ENCODE measurements at places on chromosomes 13 and 19. TPM values are rescaled to one million over a fixed set of nuclear protein-coding genes. Genes with fewer than 3 reads are reported as not detected.

GRCh38 chr19:2887391-2887914 lies 13.3 kb upstream of the ZNF57 start:
- no peak for DNase-seq

GRCh38 chr19:43594710-43595604 lies 977 bp downstream of the IRGQ start:
- peak; percentile 81 for DNase-seq

CXCL17 gene
- total RNA-seq, result 150 TPM

ZNF784 gene
- total RNA-seq, result 9.7 TPM

GRCh38 chr13:77437267-77437666 lies 98.2 kb upstream of the SCEL start:
- DNase-seq, result no peak

GRCh38 chr13:72963762-72964161 lies 95.0 kb upstream of the KLF5 start:
- DNase-seq, result no peak

RXFP2 gene
- total RNA-seq, result not detected

- no peak for DNase-seq
These were observed 9.4 kb downstream of the PGLS start for GRCh38 chr19:17520865-17521264.

- DNase-seq, result no peak
These were observed 66.5 kb downstream of the NDFIP2 start for GRCh38 chr13:79547211-79548195.

DNA sequence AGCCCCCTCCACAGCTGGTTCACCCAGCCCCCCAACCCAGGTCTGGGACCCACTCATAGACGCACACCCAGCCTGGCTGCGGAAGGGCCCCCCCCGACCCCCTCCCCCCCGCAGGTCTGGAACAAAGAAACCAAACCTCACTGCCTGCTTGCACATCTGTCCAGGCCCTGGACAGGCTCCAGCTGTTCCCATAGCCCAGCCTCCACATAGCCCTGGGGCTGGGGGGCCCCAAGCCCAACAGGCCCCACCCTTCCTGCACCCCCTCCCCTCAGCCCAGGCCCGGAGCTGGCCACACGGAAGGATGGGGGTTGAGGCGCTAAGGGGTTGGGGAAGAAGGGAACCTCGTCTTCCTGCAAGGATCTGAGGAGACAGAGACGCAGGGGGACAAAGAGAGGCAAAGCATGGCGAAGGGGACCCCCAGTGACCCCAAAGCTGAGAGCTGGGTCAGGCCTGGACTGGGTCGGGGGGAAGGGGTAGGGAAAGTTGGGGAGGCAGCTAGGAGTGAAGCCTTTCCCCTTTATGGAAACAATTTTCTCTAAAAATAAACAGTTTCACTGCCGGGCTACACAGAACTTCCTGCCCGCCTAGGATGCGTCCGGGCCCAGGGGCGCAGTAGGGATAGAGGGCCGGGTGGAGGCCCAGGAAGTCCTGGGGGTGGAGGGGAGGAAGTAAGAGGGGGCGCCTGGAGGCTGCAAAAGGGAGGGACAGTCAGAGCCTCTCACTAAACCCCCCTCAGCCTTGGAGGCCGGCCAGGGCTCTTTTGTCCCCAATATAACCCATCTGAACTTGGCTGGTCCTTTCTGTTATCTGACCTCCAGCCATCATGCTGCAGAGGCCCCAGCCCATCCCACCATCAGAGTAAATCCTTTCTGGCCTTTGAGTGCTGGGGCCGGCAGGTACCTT lies 2.4 kb downstream of the KANK2 start:
- DNase-seq, result no peak

DNA sequence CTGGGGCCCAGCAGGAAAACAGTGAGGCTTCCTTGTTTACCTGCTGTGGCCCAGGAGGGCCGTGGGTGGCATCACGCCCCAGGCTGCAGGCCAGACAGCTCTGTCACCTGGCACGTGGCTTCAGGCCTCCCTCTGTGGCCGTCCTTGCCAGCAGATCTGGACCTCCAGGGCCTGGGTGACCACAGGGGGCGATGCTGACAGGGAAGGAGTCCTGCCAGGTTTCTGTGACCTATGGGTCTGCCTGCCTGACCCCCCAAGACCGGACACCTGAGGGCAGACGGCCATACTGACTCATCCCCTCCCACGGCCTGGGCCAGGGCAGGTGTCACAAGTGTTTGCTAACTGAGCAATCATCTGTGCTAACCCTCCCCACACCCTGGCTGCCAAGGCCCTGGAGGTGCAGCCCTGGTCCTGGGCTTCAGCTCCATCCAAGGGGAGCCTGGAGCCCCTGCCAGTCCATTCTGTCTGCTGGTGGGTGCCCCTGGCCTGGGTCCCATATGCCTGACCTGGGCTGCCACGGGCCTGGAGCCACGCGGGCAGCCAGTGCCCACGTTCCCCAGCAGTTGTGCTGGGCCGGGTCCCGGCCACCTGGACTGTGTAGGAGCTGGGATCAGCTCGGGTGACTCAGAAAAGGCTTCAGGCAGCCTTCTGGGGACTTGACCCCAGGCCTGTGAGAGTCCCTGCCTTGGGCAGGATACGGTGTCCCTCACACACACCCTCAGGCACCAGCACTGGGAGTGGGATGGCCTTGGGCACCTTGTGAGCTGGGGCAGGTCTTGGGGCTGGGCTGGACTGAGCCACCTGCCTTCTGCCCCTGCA lies 3.7 kb downstream of the CDC34 start:
- DNase-seq, result no peak

- no peak for DNase-seq
These were observed 187.9 kb downstream of the USP12 start for GRCh38 chr13:26983543-26984320.

CKM gene
- total RNA-seq, result 0.41 TPM

HOMER3 gene
- total RNA-seq, result 29.3 TPM

DNA sequence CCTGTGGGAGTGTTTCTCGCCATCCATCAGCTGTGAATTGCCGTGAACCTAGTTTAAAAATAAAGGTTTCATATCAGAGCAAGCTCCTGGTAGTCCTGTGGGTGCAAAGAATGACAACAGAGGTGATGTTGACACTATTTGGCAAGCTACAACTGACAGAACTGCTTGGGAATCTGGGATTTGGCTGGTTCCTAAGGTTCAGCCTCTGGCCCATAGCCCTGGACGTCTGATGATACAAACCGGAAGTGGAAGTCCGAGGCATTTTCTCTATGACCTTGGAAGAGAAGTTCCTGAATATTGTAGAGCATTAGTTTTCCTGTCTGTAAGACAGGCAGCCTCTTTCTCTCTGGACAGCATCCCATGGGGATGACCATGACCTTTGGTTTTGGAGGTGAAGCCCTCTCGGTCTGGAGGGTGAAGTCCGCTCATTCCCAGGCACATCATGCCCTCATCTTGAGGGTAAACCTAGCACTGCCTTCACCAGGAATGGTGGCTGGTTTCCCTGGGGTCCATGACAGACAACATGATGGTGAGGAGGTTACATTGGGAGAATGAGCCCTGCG lies 29.1 kb downstream of the GATAD2A start:
- DNase-seq, result no peak

- DNase-seq, result no peak
These were observed 259.9 kb upstream of the STARD13 start for GRCh38 chr13:33545492-33545891.

DNA sequence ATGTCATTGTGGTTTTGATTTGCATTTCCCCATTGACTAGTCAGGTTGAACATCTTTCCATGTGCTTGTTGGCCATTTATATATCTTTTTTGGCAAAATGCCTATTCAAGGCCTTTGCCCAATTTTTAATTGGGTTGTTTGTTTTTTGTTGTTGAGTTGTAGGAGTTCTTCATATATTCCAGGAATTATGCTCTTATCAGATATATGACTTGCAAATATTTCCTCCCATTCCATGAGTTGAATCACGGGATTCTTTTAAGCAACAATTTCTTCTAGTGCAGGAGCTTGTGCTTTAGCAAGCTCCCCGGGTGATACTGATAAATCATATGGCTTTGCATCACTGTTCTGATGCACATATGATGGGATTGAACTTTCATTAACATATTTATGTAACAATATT lies 47.0 kb upstream of the FLT1 start:
- DNase-seq, result no peak

GRCh38 chr13:114010401-114011101 lies 36.7 kb upstream of the C13orf46 start:
- no peak for DNase-seq

LAIR1 gene
- total RNA-seq, result 87.8 TPM

- DNase-seq, result no peak
These were observed 140.2 kb downstream of the NUFIP1 start for GRCh38 chr13:44848920-44849676.

DNA sequence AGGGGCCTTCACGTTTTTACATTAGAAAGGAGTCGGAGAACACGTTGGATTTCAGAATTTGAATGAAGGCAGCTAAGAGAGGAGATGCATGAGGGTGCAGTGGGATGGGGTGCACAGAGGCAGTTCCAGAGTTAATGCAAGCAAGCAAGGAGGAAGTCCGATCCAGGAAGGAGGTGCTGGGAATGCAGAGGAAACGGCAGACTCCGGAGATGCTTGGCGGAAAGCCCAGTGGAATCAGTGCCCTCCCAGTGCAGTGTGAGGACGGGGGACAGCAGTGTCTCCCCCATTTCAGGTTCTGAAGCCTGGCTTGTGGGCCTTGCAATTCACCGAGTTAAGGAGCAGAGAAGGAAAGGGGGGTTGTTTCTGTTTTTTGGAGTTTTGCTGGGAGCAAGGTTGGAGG lies 100.4 kb downstream of the COL4A2 start:
- DNase-seq, result no peak

TNFRSF19 gene
- total RNA-seq, result 17.9 TPM

OLFM2 gene
- total RNA-seq, result 14.6 TPM

DNA sequence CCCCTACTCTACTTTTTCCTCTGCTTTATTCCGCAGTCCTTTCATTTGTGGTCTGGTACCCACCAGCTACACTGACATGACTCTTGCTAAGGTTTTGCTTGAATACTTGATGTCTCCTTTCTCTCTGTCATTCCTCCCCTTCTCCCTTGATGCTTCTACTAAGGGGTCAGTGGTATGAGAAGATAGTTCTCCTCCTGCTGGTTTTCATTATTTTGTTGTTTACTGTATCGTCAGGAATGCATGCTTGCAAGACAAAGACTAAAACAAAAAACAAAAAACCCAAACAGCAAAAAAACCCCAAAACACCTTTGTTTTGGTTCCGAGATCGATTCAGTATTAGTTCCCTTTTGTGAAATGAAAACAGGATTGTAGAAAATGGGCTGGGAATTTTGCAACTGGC lies 59.5 kb downstream of the PCCA start:
- no peak for DNase-seq

DNA sequence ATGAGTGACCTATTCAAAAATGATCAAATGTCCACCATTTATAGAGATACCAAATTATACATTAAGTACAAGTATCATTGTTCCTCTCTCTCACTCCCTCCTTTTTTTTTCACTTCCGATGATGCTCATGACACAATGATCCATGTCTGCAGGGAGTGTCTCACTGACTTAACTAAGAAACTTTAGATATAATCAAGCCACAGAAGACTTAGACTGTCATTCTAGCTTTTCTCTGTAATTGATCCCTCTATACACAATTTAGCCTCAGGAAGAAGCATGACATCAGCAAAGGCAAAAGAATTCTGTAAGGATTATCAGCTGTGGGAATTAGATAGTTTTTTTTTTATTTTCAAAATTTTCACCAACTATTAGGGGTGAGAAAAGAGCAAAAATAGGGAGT lies 734.9 kb upstream of the PCDH9 start:
- DNase-seq, result no peak

- no peak for DNase-seq
These were observed 42.2 kb upstream of the SERP2 start for GRCh38 chr13:44331446-44331845.

GRCh38 chr19:4077800-4078684 lies 11.3 kb upstream of the ZBTB7A start:
- peak; percentile 89 for DNase-seq

- DNase-seq, result no peak
These were observed 76.2 kb downstream of the RXFP2 start for GRCh38 chr13:31815361-31816144.

- DNase-seq, result no peak
These were observed 97.5 kb upstream of the FBXL3 start for GRCh38 chr13:77124423-77124822.

- DNase-seq, result no peak
These were observed 1813.1 kb downstream of the OLFM4 start for GRCh38 chr13:54841682-54842081.

GRIK5 gene
- total RNA-seq, result 0.29 TPM

MYH14 gene
- 146 TPM for total RNA-seq

MBNL2 gene
- total RNA-seq, result 60.6 TPM

RNF113B gene
- total RNA-seq, result not detected

KASH5 gene
- 2.2 TPM for total RNA-seq

IGSF23 gene
- total RNA-seq, result not detected

GRCh38 chr19:10395436-10395835 lies 7.9 kb downstream of the CDC37 start:
- DNase-seq, result no peak

DNA sequence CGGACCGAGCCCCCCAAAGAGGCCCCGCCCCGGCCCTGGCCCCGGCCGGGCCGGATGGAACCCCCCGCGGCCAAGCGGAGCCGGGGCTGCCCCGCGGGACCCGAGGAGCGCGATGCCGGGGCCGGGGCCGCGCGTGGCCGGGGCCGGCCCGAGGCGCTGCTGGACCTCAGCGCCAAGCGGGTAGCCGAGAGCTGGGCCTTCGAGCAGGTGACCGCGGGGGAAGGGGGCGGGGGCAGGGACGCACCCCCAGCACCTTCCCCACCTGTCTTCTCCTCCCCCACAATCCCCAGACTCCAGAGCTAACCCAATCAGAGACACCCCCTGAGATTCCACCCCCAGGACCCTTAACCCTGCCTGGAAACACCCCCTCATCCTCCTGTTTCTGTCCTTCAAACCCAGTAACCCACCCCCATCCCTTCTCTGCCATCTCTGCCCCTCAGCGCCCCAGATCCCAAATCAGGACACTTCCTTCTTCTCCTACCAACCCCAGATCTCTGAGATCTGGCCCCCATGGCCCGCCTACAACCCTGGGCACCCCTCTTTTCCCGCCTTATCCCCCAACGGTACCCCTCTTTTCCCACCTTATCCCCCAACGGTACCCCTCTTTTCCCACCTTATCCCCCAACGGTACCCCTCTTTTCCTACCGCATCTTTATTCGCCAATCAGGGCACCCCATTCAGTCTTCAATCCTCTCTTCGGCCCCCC lies 505 bp downstream of the ZSWIM4 start:
- DNase-seq, result peak; percentile 75

- no peak for DNase-seq
These were observed 9.5 kb upstream of the SHKBP1 start for GRCh38 chr19:40567040-40567749.

- DNase-seq, result no peak
These were observed 5.0 kb downstream of the PTPRS start for GRCh38 chr19:5335593-5335992.

GRCh38 chr13:92175330-92175729 lies 776.9 kb downstream of the GPC5 start:
- no peak for DNase-seq

KLHL1 gene
- total RNA-seq, result not detected

- peak; percentile 95 for DNase-seq
These were observed at the start of gene COG6 for GRCh38 chr13:39655569-39656324. COG6 (plus strand) TSS chr13:39655662; CDS start chr13:39655727, 65 bp downstream.

All from upper lobe of right lung (tissue), 1 donor.